ENCODE measurements at places on chromosomes 12 and 14.
A peak's percentile ranks its signal among the peaks of the same experiment; 100 is the strongest.

GRCh38 chr12:23359975-23360701 is 589.3 kb downstream of the SOX5 start:
- DNase-seq, result no peak

GRCh38 chr14:73945159-73945670 is 4.7 kb downstream of the FAM161B start:
- DNase-seq, result no peak

- DNase-seq, result peak; percentile 95
These were observed 33.5 kb downstream of the FMNL3 start for GRCh38 chr12:49673446-49674317.

DNA sequence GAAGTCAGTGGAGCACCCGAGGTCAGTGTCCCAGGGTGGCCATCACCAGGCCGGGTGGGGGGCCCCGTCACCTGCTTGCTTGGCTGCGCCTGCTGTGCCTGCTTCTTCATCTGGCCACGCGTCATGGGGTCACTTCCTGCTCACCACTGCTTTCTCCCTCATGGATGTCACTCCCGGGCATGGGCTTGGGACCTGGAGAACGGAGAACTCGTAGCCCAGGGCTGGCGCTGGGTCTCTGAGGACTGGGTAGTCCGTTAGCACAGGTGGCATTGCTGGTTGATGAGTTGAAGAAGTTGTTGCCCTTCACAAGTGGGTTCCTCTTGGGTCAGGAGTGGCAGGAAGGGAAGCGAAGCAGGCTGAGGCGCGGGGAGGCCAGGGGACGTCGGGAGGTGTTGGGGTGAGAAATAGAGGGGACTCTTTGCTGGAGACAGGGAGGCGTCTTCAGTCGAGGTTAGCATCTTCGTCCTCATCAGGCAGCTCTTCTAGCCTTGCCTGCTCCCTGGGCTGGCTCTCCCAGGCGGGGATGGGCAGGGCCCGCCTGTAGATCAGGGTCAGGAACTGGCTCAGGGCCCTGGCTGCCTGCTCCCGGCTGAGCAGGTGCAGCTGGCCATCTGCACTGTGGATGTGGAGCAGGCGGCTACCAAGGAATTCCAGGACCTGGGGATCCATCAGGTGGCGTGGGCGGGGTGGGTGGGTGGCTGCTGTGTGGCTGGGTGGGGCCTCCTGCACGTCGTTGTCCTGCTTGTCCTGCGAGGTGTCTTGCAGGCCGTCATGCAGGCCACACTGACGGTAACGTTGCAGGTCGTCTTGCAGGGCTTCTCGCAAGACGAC is 23.0 kb downstream of the RTL1 start:
- DNase-seq, result no peak

- DNase-seq, result no peak
These were observed 418.9 kb downstream of the ZFP36L1 start for GRCh38 chr14:68373847-68374444.

DNA sequence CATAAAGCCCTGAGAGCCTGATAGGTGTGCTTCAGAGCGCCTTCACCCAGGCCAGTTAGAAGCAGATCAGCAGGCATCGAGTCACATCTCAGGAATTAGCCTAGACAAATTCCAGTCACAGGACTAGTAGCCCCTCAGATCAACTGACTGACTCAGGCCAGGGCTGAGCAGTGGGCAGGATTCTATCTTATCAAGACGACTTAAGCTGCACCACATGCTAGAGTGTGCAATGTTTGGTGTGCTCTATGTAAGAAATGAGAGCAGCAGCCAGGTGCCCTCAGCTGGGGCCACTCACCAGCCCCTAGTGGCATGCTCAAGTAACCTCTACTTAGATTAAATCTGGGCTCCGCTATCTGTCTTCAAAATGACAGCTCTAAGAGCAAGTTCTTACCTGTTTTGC is 19.7 kb upstream of the NGB start:
- no peak for DNase-seq

- peak; percentile 23 for DNase-seq
These were observed 1.3 kb upstream of the PABPN1 start for GRCh38 chr14:23319746-23320583.

- DNase-seq, result no peak
These were observed 100.5 kb downstream of the PPM1H start for GRCh38 chr12:62834406-62834805.
